ENCODE measurements at places on chromosomes 1 and 21. TPM values are rescaled to one million over a fixed set of nuclear protein-coding genes. Genes with fewer than 3 reads are reported as not detected.
A peak's percentile ranks its signal among the peaks of the same experiment; 100 is the strongest.

DNA sequence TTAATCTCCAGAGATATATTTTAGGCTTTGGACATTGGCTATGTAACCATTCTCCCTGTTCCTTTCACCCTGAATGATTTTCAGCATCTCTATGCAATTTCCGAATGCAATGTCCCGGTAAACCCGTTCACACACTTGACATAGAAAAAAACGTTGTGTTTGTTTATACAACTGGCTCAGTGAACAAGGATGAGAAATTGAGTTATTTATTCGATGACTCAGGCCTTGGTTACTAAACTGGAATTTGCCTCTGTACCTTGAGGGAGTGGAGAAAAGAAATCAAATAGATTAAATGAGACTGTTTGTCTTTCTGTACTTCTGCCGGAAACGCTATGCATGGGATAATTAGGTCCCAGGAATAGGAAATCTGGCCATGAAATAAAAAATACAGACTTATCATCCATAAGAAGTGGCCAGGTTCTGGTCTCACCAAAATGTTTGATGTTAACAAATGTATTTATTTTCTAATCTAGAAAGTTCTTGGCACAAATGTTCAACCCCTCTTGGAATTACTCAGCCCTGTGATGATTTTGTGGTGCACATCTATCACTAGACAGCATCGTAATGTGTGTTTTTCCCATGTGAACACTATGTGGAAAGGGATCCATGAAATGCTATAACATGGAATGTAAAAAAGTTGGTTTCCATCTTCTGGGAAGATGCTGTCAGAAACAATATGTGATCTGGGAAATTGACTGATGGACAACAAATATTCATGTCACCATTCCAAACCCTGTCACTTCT, 253.9 kb downstream of the DUSP10 start:
- DNase-seq = no peak

DNA sequence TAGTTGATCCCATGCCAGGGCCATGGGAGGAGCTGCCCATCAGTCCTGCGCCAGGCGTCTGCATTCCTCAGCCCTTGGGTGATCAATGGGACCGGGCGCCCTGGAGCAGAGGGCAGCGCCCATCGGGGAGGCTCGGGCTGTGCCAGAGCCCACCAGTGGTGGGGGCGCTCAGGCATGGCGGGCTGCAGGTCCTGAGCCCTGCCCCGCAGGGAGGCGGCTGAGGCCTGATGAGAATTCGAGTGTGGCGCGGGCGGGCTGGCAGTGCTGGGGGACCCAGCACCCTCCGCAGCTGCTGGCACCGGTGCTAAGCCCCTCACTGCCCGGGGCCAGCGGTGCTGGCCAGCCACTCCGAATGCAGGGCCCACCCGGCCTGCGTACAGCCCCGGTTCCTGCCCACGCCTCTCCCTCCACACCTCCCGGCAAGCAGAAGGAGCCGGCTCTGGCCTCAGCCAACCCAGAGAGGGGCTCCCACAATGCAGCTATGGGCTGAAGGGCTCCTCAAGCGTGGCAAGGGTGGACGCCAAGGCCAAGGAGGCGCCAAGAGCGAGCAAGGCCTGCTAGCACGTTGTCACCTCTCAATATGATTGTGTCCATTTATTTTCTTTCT, 238.1 kb upstream of the OLFM3 start:
- no peak for DNase-seq

The C21orf91 gene
- 35.8 TPM for total RNA-seq

DNA sequence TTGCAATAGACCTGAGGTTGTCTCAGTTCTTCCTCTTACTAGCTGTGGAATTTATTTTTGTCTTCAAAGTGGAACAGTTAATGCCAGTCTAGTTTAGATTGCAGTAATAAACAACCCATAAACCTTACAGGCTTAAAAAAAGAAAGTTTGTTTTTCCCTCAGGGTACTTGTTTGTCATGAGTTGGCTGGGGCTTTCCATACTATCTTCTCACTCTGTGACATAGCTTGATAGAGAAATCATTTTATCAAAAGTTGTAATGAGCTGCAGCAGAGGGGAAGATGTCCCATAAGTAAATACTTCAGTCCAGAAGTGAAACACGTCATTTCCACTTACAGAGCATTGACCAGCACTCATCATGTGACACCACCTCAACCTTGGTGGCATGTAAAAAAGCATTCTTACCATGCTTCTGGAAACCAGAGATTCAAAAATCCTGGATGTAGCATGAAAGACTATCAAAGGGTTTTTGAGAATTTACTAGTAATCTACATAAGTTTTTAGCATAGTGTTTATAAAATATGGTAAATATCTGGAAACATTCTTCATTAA, 62.8 kb upstream of the COL11A1 start:
- DNase-seq = no peak

DNA sequence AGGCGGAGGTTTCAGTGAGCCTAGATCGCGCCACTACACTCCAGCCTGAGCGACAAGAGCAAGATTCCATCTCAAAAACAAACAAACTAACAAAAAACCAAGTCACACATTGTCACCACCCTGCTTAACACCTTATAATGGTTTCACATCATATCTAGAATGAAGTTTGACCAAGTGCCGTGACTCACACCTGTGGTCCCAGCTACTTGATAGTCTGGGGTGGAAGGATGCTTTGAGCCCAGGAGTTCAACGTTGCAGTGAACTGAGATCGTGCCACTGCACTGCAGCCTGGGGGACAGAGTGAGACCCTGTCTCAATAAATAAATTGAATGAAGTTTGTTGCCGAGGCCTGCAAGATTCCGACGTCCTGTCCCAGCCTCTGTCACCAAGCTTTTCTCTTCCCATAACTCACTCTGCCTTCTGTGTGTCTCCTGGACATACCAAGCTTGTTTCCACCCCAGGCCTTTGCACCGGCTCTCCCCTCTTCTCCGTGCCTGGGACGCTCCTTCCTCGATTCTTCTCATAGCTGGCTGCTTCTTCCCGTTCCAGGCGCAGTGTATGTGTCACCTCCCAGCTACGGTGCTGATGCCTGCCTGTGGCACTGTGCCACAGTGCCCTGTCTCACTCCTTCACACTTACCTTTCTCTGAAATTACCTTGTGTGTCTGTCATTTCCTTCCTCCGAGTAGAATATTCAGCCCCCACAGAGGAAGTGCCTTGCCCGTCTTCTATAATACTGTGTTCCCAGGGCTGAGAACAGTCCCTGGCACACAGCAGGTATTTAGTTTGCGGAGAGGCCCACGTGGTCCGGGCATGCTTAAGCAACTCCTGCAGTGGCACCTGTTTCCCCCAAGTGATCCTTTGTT, 3.8 kb upstream of the SELENON start:
- DNase-seq = no peak

DNA sequence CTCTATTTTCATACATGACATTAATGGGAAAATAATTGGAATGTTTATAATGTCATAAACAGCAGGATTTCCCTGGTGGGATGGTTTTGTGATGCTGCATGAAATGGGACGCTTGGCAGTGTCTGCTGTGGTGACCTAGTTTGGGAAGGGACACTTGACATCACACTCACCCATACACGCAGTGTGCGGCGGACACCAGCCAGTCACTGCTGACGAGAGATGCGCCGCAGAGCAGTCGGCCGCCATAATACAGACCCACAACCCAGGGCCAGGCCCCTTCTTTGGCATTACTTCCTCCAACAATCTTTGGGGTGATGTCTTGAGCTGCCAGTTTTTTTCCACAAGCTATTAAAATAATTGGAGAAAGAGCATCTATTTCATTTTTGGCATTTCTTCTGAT, 49.5 kb downstream of the CHODL start:
- DNase-seq = no peak

GRCh38 chr21:33760641-33761440, 118.5 kb downstream of the ITSN1 start:
- DNase-seq = no peak

GRCh38 chr1:167713330-167714081, 8.3 kb upstream of the MPZL1 start:
- no peak for DNase-seq

The AADACL3 gene
- not detected for total RNA-seq

The MATN1 gene
- total RNA-seq = 0.24 TPM

DNA sequence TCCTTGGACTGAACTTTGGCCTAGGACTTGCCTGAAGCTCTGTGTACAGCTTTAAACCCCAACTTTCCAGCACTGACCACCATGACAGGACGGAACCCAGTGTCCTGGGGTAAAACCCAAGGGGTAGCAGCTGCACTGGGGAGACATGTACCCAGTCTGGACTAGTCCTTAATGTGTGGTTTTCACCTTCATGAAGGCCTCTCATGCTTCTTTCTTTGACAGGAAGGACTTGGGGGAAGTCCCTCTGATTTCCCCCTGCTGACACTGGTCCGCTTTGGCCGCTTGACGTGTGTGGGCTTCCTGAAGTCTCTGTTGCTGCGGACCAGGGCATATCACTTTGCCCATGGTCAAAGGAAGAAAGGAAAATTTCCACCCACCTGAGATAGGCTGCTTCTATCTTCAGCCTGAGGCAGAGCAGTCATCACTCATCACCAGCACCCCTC, 66.3 kb upstream of the PRDX6 start:
- DNase-seq = no peak

- no peak for DNase-seq
These were observed 239.3 kb downstream of the KCNJ6 start for GRCh38 chr21:37677006-37677405.

- DNase-seq = no peak
These were observed 17.7 kb downstream of the AGRN start for GRCh38 chr1:1037366-1038327.

DNA sequence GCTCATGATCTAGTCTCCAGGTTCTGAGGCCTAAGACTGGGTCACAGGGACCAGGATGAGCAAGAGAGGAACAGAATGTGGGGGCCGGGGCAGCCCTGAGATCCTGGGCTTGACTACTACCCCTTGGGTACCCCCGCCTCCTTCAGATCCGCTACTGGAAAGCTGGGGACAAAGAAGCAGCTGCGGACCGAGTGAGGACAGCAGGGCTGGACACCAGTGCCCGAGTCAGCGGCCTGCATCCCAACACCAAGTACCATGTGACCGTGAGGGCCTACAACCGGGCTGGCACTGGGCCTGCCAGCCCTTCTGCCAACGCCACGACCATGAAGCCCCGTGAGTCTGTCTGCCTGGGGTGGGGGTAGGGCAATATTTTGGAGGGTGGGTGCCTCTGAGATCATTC, 12.5 kb downstream of the TMEM81 start:
- DNase-seq = no peak

GRCh38 chr1:193241132-193241827, 54.9 kb upstream of the B3GALT2 start:
- DNase-seq = no peak

GRCh38 chr1:54545916-54546635, 2.0 kb upstream of the ACOT11 start:
- DNase-seq = peak; percentile 54

GRCh38 chr1:212771341-212771740, 20.2 kb downstream of the NSL1 start:
- DNase-seq = no peak

GRCh38 chr1:15457585-15457984, 1.1 kb downstream of the CELA2A start:
- no peak for DNase-seq

DNA sequence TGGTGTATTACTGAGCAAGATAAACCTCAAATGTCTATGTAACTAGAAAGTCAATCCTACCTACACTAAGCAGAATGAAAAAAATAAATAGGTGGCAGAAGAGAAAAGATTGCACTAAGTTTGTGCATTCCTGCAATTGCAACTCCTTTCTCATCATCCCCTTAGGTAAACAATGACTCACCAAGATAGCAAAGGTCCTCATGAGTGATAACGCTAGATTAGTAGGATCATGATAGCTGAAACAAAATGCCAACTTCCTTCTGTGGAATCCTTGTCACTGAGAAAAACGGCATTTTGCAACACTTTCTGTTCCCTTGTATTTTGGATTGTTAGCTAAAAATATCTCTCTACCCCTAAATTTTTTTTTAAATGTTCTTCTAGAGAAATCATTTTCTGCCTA, 20.0 kb upstream of the FCER1A start:
- DNase-seq = no peak

The APCS gene
- total RNA-seq = not detected

The TDRD5 gene
- total RNA-seq = 0.52 TPM

The CLCA1 gene
- 4.9 TPM for total RNA-seq

The STXBP3 gene
- 48.4 TPM for total RNA-seq

GRCh38 chr1:84617349-84617748, 43.1 kb upstream of the CTBS start:
- DNase-seq = no peak

DNA sequence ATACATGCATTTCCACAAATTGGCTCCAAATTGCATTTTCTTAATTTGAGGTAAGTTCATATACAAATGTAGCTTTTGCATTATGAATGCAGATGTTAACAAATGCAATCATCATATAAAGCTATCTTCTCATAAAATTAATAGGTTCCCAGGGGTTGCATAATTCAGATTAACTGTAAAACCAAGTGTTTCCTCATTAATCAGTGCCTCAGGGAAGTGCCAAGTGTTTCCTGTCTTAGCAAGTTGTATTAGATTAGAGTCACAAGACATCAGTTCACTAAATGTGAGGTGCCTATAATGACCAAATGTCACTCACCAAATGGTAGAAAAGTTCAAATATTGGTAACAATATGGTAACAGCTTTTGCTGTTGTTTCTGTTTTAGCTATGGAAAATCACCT, 140.8 kb downstream of the PTGER3 start:
- no peak for DNase-seq

The NHLH1 gene
- 0.48 TPM for total RNA-seq

GRCh38 chr1:84892705-84893618, at the start of gene LPAR3:
TSS of gene LPAR3 (minus strand) at chr1:84893206. CDS start at chr1:84866120, 27,086 bp downstream.
- no peak for DNase-seq

The KIF1B gene
- 50.3 TPM for total RNA-seq

The CR2 gene
- total RNA-seq = not detected

DNA sequence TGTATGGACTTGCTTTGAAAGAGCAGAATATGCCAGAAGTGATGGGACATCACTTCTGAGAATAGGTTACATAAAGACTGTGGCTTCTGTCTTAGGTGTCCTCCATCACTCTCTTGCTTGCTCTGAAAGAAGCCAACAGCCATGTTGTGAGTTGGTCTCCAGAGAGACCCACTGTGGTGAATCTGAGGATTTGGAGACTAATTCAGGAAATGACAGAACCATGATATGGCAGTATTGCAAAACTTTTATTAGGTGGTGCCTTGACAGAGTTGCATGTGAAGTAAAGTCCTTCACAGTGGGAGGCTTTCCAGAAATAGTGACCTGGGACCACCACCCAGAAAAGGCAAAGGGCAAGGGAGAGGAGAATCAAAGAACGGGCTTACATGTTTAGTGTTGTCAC, 628.6 kb downstream of the KCNT2 start:
- no peak for DNase-seq

DNA sequence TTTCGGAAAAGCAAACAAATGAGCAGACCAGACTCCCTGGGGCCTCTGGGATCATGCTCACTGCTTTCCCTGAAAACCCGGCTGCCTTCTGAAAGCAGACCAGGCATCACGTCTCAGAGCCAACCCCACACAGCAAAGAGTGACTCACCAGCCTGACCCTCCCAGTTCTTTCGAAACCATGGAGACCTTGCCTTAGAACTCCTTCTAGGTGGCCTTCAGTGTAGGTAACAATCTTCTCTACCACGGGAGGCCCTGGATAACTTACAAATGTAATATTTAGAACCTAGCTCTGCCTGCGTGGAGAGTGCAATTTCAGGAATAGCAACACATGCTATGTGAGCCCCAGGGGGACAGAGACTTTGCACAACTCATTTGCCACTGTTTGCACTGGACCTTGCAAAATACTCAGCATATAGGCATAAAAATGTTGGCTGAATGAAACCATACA, 105.2 kb downstream of the SUSD4 start:
- DNase-seq = no peak

GRCh38 chr1:53165408-53165961, 23.0 kb upstream of the SLC1A7 start:
- DNase-seq = no peak

All from type B pancreatic cell (in vitro differentiated cells).